ENCODE measurements at places on chromosomes 3 and 15.
A peak's percentile ranks its signal among the peaks of the same experiment; 100 is the strongest.

DNA sequence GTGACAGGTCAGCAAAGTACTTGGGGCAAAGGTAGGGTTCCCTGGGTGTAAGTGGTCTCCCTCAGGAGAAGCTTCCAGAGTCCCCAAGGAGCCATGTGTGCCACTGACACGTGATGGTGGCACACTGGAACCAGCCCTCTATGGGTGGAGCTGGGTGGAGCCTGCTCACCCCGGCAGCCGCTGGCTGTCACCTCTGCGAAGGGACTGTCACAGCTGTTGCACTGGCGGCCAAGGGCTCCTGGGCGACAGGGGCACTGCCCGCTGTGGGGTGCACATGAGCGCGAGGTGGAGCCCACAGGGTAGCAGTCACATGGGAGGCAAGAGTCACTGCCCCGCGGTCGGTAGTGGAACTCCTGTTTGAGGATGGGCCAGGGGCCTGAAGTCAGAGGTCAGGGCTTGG is 12.0 kb downstream of the CELSR3 start:
- DNase-seq, result no peak

GRCh38 chr3:63015614-63016309 is 140.5 kb upstream of the CADPS start:
- DNase-seq, result no peak

DNA sequence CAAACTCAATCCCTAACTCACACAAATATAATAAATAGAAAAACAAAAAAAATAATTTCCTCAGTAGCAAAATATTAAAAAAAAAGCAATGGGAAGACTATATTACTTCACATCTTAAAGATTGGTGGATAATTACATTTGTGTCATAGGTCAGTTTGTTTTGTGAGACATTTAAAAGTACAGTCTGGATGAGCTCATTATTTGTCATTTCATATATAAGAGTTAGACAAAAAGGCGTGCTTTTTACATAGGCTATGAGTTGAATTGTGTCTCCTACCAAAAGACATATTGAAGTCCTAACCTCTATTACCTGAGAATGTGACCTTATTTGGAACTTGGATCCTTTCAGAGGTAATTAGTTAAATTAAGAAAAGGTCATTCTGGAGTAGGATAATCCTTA is 710.1 kb upstream of the CBLB start:
- DNase-seq, result no peak

DNA sequence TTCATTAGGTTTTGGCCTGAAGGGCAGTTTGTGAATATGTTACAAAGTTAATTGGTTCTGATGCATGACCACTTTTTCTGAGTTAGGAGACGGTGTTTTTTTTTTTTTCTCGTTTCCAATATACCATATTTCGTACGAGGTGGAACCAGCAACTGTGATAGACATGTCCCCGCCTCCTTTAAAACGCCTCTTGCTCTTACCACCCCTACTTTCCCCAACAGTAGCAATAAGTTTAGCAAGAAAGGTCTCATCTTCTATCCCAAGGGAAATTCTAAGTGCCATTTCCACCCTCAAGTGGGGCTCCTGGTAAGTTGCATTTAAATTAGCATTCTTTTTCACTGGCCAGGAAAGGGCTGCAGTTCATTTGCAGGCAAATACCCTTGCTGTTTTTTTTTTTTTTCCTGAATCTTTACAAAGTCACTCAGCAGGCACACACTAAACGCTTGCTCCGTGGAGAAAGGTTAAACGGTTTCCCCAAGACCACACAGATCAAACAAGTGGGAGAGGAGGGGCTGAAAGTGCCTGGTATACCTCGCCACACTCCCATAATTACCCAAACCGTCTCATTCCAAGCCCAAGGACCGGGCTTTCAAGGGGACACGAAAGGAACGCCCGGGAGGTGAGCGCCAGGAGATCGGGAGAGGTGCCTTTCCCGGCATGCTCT is 39.5 kb upstream of the MGA start:
- no peak for DNase-seq

DNA sequence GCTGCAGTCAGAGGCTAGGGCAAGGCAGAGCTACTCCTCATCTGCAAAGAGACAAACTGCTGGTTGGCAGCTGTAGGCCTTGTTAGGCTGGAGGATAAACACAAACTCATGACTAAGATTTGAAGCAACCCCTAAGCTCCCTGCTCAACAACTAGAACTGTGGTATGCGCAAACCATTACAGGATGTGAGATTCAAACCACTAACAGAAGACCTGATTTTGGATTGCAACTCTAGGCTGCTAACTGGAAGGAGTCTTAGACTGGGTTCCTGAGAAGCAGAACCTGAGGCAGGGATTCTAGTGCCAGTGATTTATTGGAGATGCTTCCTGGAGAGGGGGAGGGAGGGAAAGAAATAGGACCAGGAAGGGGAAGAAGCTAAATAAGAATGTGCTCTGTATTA is 22.5 kb downstream of the CCR4 start:
- DNase-seq, result no peak

DNA sequence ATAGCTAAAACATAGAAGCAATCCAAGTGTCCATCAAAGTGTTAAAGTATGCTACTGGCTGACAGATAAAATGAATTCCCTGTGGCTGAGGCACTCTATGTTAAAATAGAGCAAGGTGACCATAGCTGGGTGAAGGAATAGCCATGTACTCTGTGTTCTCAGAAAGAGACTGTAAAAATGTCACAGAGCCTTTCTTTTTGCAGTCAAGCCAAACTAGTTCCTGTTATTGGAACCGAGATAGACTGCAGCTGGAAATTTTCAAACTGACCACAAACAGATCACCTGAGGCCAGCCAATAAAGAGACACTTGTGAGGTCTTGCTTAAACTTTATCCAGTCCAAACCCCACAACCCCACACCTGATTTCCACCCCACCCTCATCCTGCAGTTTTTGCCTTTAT is 422.8 kb upstream of the NAALADL2 start:
- no peak for DNase-seq

- DNase-seq, result no peak
Observed at GRCh38 chr15:39443659-39444219, 137.1 kb upstream of the THBS1 start.

- no peak for DNase-seq
Observed at GRCh38 chr3:193943851-193944517, 192.0 kb upstream of the HES1 start.

- no peak for DNase-seq
Observed at GRCh38 chr15:91243826-91244225, 143.8 kb downstream of the SV2B start.

DNA sequence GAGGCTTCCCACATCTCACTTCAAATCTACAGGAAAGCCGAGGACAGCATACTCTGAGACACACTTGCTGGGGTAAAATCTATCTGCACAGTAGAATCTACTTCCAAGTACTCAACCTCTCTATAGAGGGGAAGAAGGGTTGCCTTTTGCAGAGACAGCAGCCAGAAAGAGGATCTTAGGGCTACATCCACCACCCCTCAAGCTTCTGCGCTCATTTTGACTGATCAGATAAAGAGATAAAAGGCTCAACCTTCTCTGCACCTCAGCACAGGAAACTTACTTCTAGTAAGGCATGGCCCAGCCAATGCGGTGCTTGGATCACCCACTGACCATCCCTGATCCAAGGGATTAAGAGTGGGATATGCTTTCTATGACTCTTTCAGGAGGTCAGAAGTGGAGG is 6.9 kb upstream of the SLC9A9 start:
- DNase-seq, result no peak

- no peak for DNase-seq
Observed at GRCh38 chr3:118782755-118783202, 251.9 kb downstream of the IGSF11 start.

DNA sequence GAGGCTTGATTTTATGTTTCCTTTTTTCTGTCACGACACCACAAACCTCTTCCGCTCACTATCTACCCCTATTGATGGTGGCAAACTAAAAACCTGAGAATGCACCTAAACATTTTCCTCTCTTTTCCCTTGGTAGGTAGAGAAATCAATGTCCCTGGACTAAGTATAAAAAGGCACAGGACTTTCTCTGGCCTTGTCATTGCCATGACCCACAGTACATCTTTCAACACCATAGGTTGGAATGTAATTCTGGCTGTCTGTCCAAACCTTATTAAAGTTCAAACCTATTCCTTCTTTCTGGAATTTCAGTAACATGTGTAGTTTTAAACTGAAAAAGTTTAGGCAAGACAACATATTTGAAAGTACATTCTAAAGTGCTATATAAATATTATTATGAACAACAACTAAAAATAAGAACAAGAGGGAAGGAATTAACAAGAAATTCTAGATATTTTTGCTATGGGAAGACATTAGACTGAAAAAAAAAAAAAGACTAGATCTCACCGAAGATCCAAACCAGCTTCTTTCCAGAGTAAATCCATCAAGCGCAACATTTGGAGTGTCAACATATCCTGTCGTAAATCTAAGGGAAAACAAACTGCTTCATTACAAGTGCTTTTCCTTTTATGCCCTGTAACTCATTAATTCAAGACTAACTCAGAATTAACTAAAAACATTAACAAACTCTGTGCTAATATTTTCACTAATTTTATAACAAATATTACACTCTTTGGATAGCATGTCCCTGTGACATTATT is 73.1 kb downstream of the FAIM start:
- no peak for DNase-seq

DNA sequence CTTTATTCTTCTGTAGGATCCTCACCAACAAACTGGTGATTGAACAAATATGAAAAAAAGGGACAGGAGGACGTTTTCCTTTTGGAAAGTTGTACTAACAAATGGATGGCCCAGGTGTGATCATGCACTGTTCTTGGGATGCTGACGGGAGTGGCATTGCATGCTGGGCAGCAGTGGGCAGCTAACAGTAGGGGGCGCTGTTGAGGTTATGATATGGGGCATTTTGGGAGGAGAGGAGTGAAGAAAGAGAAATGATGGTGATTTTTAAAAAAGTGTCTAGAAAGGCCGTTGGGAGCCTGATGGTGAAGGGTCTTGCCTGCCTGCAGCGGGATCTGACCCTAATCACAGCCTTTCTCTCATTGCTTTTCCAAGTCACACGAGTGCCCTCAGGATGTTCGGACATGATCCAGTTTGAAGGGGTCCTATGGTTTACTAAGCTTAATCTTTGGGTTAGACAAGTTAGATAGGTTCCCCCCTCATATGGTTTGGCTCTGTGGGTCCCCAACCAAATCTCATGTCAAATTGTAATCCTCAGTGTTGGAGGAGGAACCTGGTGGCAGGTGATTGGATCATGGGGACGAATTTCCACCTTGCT is 46.2 kb upstream of the PRTG start:
- DNase-seq, result peak; percentile 78

DNA sequence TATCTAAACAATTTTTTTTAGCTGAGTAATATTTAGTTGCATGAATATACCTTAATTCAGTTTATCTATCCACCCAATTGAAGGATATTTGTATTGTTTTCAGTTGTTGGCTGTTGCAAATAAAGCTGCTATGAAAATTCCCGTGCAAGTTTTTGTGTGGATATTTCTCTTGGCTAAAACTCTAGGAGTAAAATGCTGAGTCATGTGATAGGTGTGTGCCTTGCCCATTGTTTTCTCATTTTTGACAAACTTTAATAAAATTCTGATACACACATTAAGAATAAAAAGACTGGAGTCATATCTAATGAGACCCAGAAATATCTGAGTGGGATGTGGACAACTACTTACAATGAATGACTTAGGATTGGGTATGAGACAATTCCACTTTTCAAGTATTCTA is 78.6 kb downstream of the MDFIC2 start:
- no peak for DNase-seq

- no peak for DNase-seq
Observed at GRCh38 chr3:174495311-174495710, 363.8 kb upstream of the NAALADL2 start.

GRCh38 chr15:89490081-89490813 is 6.1 kb downstream of the RHCG start:
- DNase-seq, result no peak

- no peak for DNase-seq
Observed at GRCh38 chr3:178059836-178060235, 476.4 kb upstream of the KCNMB2 start.

DNA sequence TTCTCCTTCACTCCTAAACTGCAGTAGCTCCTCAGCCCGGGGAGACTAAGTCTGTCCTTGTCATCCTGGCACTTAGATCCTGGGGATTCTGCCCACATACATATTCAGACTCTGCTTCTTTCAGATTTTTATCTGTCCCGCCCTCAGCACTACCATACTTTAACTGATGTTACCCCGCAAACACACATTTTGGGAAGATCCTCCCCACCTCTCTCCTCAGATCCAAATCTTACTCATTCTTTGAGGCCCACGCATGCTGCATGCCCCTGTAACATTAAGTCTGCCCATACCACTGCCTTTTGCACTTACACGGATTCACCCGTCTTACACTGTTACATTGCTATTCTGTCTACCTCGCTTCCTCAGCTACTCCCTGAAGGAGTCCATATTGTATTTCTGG is 36.1 kb downstream of the SENP8 start:
- no peak for DNase-seq

DNA sequence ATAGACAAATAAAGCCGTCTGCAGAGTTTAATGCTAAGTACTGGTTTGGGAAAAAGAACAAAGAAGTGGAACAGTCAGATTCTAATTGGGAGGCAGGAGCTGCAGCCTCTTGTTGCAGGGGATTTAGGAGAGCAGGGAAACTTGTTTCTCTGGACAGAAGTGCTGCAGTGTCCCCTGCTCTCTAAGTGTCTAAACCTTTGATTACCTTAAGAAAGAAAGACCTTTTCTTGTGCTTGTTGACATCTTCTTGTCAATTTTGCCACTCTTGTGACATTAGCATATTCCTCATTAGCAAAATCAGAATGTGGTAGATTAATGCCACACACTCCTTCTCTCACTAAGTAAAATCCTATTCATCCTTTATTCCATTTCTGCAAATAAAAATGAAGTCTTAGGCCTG is 38.8 kb downstream of the TRAT1 start:
- DNase-seq, result no peak

DNA sequence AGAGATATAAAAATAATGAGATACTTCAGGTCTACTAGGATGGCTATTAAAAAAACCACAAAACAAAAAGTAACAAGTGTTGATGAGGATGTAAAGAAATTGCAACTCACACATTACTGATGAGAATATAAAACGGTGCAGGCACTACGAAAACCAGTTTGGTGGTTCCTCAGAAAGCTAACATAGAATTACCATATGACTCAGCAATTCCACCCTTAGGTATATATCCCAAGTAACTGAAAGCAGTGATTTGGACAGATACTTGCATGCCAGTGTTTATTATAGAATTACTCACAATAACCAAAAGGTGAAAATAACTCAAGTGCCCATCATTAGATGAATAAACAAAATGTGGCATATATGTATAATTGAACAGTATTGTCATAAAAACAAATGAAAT is 87.5 kb upstream of the MELTF start:
- no peak for DNase-seq

Data from activated CD4-positive, alpha-beta T cell treated with anti-CD3 and anti-CD28 coated beads for 48 hours (primary cell).